ENCODE measurements at places on chromosomes 5 and 9. TPM values are rescaled to one million over a fixed set of nuclear protein-coding genes. Genes with fewer than 3 reads are reported as not detected.

- no peak overlapping the region for H3K27ac ChIP-seq
- H3K4me3 ChIP-seq, result no peak overlapping the region
- H3K27me3 ChIP-seq, result no peaks in the 10 kb centered on the region
- H3K36me3 ChIP-seq, result no peaks in the 10 kb centered on the region
- DNase-seq, result no peak
- H3K4me1 ChIP-seq, result no peaks in the 10 kb centered on the region
Observed at GRCh38 chr9:11992866-11993265, 700.3 kb upstream of the TYRP1 start.

GRCh38 chr5:31218978-31219377 is 25.5 kb downstream of the CDH6 start:
- no peaks in the 10 kb centered on the region for H3K4me1 ChIP-seq
- no peak overlapping the region for H3K27ac ChIP-seq
- DNase-seq, result no peak
- no peaks in the 10 kb centered on the region for H3K36me3 ChIP-seq
- no peaks in the 10 kb centered on the region for H3K27me3 ChIP-seq

- no peak overlapping the region for H3K4me3 ChIP-seq
- H3K27ac ChIP-seq, result no peak overlapping the region
- H3K4me1 ChIP-seq, result peaks cover 14% of the 10 kb centered on the region
- no peaks in the 10 kb centered on the region for H3K27me3 ChIP-seq
- DNase-seq, result no peak
Observed at GRCh38 chr9:115411516-115411915, 293.6 kb upstream of the TNC start.

DNA sequence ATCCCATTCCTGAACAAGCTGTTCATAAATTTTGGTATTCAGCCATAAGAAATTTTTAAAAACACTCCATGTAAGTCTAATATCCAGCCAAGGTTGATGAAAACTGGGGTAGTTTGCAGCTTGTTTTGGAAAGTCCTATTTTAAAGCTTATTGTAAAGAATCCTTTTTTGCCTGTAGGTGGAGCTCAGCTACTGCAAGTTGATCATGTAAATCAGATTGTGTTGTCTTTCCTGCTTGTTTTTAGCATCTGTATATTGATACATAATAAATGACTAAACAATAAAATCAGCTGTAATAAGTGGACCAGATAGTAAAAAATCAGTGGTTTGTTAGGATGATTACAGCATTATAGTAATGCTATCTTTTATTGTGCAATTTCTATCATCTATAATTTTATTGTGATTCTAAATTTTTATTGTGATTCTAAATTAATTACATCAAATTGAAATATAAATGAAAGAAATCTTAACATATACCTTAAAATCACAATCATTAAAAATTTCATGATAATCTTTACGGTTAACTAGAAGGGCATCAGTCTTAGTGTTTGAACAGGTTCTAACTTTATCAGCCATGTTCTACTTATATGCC is 42.4 kb downstream of the CWC27 start:
- no peak overlapping the region for H3K27ac ChIP-seq
- no peaks in the 10 kb centered on the region for H3K27me3 ChIP-seq
- H3K4me1 ChIP-seq, result no peaks in the 10 kb centered on the region
- no peak for DNase-seq
- no peak overlapping the region for H3K4me3 ChIP-seq

DNA sequence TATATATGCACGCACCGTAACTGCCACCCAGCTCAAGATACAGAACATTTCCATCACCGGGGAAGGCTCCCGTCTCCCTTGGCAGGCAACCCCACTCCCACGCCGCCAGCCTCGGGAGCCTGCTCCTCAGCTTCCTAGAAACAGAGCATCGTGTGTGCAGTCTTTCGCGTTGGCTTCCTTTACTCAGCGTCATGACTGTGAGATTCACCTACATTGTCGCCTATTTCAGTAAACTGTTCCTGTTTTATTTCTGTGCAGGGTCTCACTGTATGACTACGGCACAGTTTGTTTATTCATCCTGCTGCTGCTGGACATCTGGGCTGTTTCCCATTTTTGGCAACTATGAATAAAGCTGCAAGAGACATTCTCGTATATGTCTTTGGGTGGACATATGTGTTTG is 90.7 kb downstream of the STK10 start:
- no peaks in the 10 kb centered on the region for H3K27me3 ChIP-seq
- no peak for DNase-seq
- H3K36me3 ChIP-seq, result peaks cover 77% of the 10 kb centered on the region
- H3K27ac ChIP-seq, result no peak overlapping the region

The RALGPS1 gene
- 21.7 TPM for total RNA-seq

Measured in activated B cell treated with CpG ODN at 0.5 μM for 24 hours (primary cell).